ENCODE measurements at places on chromosomes 1 and 21.

GRCh38 chr1:241503444-241503843, 16.1 kb downstream of the FH start:
- DNase-seq = no peak

- DNase-seq = no peak
Measured at GRCh38 chr1:150521196-150521968, 5.8 kb downstream of the FALEC start.

GRCh38 chr1:153261281-153262069, 2.0 kb downstream of the LORICRIN start:
- DNase-seq = no peak

- DNase-seq = no peak
Measured at GRCh38 chr1:3675436-3675835, 23.1 kb downstream of the TP73 start.

DNA sequence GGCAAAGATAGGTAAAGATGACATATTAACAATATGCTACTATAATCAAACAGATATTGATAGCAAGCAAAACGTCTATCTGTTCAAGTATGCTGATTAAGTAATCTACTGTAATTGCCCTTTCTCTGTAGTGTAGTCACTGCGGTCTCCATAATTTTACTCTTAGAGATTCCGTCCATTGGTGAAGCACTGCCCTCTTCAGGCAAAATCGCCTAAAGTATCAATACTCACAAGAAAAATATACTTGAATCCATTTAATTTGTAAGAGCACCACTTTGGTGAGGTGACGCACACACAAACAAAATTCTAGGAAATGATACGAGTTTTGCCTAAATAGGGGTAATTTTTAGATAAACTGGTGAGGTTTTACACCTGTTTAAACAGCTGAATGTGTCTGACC, 434.6 kb upstream of the CHRM3 start:
- no peak for DNase-seq

DNA sequence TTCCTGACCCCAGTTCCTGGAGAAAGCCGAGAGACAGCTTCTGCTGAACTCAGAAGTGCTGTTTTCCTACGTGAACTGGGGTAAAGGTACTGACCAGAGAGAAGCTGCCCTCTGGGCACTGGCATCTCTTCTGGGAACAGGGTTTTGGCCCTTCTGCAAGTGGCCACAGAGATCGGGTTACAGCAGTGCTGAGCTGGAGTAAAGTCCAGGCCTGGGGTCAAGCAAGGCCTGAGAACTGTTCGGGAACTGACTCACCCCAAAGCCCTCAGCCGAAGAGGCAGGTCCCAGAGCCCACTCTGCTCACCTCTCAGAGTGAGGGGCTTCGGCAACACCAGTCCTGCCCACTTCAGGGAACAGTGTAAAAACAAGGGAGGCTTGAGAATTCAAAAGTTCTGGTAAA, 177.2 kb upstream of the RUNX1 start:
- DNase-seq = no peak

- DNase-seq = no peak
Measured at GRCh38 chr1:27306892-27307761, 14.8 kb upstream of the TMEM222 start.
